AG04450 (cell line): ENCODE measurements at places on chromosomes 3 and 15.

- DNase-seq: no peak
Observed at GRCh38 chr3:53807117-53807810, 39.0 kb downstream of the CHDH start.

- DNase-seq: no peak
Observed at GRCh38 chr15:101349047-101349951, 54.3 kb upstream of the SNRPA1 start.

GRCh38 chr15:70054884-70055387, 42.8 kb downstream of the TLE3 start:
- no peak for DNase-seq

DNA sequence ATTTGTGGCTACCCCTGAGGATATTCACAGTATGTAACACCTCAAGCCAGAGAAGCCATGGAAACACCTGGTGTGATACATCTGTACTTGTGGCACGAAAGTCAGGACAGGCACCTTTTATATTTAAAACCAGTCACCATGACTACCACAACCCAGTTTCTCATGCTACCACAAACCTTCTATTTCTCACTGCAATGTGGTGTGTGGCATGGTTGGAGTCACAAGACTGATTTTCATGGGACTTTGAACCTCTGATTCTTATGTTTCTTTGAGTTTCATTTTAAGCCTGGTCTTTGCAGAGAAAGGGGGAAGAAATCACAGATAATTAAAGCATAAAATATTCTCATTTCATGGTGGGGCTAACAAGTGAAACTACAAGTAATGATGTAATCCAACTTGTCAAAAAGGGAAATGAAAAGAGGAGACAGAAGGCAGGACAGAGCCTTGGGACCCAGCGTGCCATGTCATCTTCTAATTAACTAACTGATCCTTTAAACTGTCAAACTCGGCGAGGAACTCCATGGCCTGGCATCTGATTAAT, 175.9 kb downstream of the PDZRN3 start:
- DNase-seq: no peak
